Islet precursor cell (in vitro differentiated cells): ENCODE measurements at places on chromosomes 2 and 18.

GRCh38 chr18:32922951-32923430 lies 150.2 kb upstream of the KLHL14 start:
- DNase-seq: no peak

- no peak for DNase-seq
These were observed 11.5 kb downstream of the ITGA6 start for GRCh38 chr2:172438741-172439508.

GRCh38 chr2:160292225-160292624 lies 92.2 kb upstream of the ITGB6 start:
- no peak for DNase-seq

- DNase-seq: no peak
These were observed 1.4 kb upstream of the MARCO start for GRCh38 chr2:118940486-118941120.
